Fibroblast of villous mesenchyme (primary cell): ENCODE measurements at places on chromosomes 12 and 14. TPM values are rescaled to one million over a fixed set of nuclear protein-coding genes. Genes with fewer than 3 reads are reported as not detected.

- peak; percentile 19 for DNase-seq
Observed at GRCh38 chr14:92599811-92600210, 86.2 kb downstream of the RIN3 start.

- no peak for DNase-seq
Observed at GRCh38 chr12:6265038-6265405, 45.5 kb upstream of the PLEKHG6 start.

- no peak for DNase-seq
Observed at GRCh38 chr12:68297929-68298328, 34.2 kb downstream of the MDM1 start.

DNA sequence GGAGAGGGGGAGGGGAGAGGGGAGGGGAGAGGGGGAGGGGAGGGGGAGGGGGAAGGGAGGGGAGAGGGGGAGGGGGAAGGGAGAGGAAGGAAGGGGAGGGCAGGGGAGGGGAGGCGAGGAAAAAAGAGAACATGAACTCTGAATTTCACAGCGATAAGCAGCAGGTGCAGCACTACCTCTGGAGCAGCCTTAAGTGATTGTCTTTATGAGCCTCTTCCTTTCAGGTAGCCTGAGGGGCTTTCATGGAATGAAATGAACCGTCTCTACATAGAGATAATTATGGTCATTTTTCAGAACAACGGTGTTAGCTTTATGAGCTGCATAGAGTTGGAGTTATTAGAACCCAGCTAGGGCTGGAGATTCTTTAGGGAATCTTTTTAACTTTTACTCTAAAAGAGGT is 18.1 kb upstream of the PTCSC3 start:
- no peak for DNase-seq

GRCh38 chr14:45940318-45940717 is 687.3 kb upstream of the MIS18BP1 start:
- no peak for DNase-seq

DNA sequence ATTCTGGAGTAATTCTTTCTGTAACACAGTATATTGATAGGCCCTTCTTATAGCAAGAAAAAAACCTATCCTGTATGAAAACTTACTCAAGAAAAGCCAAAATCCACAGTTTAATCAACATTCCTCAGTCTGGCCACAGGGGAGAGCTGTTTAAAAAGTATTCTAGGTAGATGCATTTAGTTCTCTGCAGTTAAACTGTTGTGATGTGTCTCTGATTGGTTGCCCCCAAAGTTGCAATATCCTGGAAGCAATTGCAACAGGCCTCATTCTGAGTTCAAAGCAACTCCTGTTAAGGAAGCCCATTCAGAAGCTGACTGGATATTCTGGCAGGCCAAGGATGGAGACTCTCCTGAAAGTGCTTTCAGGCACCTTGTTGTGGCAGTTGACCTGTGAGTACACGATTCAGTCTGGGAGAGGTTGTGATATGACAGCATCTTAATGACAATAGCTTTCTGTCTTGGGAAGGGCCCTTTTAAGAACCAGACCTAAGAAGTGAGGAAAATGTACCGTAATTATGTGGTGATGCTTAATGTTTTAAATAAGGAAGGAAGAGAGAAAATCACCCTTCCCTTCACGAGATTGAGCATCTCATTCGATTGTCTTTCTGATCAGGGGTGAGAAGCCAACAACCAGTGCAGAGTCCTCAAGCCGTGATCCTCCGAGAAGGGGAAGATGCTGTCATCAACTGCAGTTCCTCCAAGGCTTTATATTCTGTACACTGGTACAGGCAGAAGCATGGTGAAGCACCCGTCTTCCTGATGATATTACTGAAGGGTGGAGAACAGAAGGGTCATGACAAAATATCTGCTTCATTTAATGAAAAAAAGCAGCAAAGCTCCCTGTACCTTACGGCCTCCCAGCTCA is 420.7 kb downstream of the DAD1 start:
- DNase-seq, result peak; percentile 27

GRCh38 chr14:103562179-103562428 is 353 bp downstream of the BAG5 start:
- DNase-seq, result no peak

DNA sequence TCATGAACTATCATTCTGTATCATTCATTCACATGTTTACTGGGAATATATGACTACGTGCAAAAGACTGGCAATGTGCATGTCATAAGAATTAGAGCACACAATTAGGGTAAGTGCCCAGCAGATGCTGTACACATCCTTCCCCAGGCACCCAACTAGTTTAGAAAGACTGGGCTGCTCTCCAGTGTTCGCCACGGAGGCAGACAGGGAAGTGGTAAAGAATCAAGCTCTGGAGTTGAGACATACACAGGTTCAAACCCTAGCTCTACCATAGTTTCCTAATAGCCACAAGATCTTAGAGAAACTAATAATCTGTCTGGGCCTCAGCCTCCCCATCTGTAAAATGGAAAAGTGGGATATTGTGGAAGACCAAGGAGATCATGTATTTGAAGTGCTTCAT is 6.8 kb downstream of the TMCC3 start:
- no peak for DNase-seq

Gene PTPRO
- total RNA-seq, result under 0.01 TPM in 2 replicates

Gene KLHDC2
- 63.0 and 73.1 TPM in 2 replicates for total RNA-seq

Gene PPM1H
- total RNA-seq, result 0.86 and 2.3 TPM in 2 replicates

Gene MAP3K9
- under 0.01 and 0.43 TPM in 2 replicates for total RNA-seq

Gene TMTC3
- 39.6 and 71.7 TPM in 2 replicates for total RNA-seq
